Aortic smooth muscle cell (primary cell): ENCODE measurements at places on chromosomes 12 and 14. TPM values are rescaled to one million over a fixed set of nuclear protein-coding genes. Genes with fewer than 3 reads are reported as not detected.

RAB15 gene
- total RNA-seq = 1.7 and 2.6 TPM in 2 replicates

LRTM2 gene
- total RNA-seq = not detected in 2 replicates

RIN3 gene
- total RNA-seq = 2.1 and 2.7 TPM in 2 replicates

RFX4 gene
- not detected in 2 replicates for total RNA-seq

APOLD1 gene
- total RNA-seq = 10.6 and 17.8 TPM in 2 replicates

INSM2 gene
- total RNA-seq = not detected in 2 replicates

MIP gene
- not detected in 2 replicates for total RNA-seq

IFI27 gene
- total RNA-seq = 10.0 and 17.7 TPM in 2 replicates

RAB35 gene
- total RNA-seq = 27.2 and 31.4 TPM in 2 replicates

MMP19 gene
- total RNA-seq = 6.7 and 11.0 TPM in 2 replicates

TAS2R8 gene
- total RNA-seq = not detected in 2 replicates

CCDC88C gene
- 0.56 and 0.92 TPM in 2 replicates for total RNA-seq

ANO2 gene
- total RNA-seq = 0.13 TPM in 1 of 2 replicates, not detected in the other

PPP1R1A gene
- not detected in 2 replicates for total RNA-seq

GOLT1B gene
- 48.4 and 49.3 TPM in 2 replicates for total RNA-seq

OVCH1 gene
- 0.12 and 0.26 TPM in 2 replicates for total RNA-seq

OR11G2 gene
- total RNA-seq = not detected in 2 replicates

KERA gene
- total RNA-seq = not detected in 2 replicates

TSHR gene
- total RNA-seq = not detected in 2 replicates

ACRBP gene
- 0.13 and 0.25 TPM in 2 replicates for total RNA-seq

EML5 gene
- total RNA-seq = under 0.01 TPM in 1 of 2 replicates, not detected in the other

CMKLR1 gene
- 6.5 and 15.3 TPM in 2 replicates for total RNA-seq

TRIM9 gene
- 0.19 and 0.26 TPM in 2 replicates for total RNA-seq

ATL1 gene
- 4.2 and 4.4 TPM in 2 replicates for total RNA-seq

FOXG1 gene
- total RNA-seq = not detected in 2 replicates

MGP gene
- total RNA-seq = 115 and 281 TPM in 2 replicates

RCOR1 gene
- 5.9 and 8.9 TPM in 2 replicates for total RNA-seq
